ENCODE measurements at places on chromosomes 3 and 15. TPM values are rescaled to one million over a fixed set of nuclear protein-coding genes. Genes with fewer than 3 reads are reported as not detected.

ACAD11 gene
- 56.1 TPM for total RNA-seq

DUOXA2 gene
- total RNA-seq: not detected

AMOTL2 gene
- total RNA-seq: 77.1 TPM

CYP11A1 gene
- 1.0 TPM for total RNA-seq

HHATL gene
- total RNA-seq: not detected

TIMP4 gene
- 15.6 TPM for total RNA-seq

GOLGA8R gene
- total RNA-seq: 3.9 TPM

All from smooth muscle cell of trachea (primary cell).